ENCODE measurements at places on chromosomes 11 and 22.

DNA sequence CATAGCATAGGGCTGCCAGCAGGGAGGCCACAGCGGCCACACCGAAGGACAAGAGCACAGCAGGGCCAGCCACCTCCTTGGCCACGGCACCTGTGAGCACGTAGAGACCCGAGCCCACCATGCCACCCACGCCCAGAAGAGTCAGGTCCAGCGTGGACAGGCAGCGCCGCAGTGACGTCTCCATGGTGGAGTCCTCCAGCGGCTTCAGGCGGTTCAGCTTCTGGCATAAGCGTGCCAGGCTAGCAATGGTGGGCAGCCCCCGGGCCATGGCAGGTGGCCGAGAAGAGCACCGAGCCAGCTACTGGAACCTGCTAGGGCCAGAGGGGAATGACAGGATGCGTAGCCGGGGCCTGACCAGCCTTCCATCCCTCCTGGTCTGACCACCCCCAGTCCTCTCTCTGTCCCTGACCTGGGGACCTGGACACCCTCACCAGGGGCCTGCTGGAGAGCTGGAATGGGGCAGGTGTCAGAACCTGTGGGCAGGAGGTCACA lies 770 bp downstream of the SLC7A4 start:
- DNase-seq = no peak

- no peak for DNase-seq
These were observed 39.0 kb upstream of the RTL6 start for GRCh38 chr22:44537015-44537414.

DNA sequence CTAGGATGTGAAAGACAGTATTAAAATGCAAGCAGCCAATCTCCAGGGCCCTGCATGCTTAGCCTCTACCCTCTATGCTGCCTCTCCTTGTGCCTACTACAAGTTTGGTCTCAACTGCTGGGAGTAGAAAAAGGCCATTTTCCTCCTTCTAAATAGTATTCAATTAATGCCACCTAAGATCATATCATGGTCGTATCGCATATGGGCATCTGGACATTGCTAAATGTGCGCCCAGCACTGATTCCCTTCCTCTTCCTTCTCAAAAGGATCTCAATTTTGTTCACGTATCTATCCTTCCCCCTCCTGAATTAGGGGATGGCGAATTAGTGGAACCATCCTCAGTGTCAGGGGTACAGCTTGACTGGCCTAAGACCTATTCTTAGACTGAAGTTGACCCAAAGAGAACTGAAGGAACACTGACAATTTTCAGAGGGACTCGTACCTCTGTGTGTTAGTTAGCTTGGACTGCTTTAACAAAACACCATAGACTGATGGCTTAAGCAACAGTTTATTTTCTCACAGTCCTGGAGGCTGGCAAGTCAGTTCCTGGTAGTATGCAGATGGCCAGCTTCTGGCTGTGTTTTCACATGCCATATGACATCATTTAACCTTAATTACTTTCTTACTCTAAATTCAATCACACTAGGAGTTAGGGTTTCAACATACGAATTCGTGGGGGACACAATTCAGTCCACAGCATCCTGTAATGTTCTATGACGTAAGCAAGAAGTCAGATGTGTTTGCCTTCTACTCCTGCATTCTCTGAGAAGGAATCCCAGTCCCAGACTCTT lies 8.5 kb upstream of the NUP50 start:
- DNase-seq = no peak

GRCh38 chr11:86938900-86939880 lies 16.0 kb downstream of the FZD4 start:
- DNase-seq = peak; percentile 61

DNA sequence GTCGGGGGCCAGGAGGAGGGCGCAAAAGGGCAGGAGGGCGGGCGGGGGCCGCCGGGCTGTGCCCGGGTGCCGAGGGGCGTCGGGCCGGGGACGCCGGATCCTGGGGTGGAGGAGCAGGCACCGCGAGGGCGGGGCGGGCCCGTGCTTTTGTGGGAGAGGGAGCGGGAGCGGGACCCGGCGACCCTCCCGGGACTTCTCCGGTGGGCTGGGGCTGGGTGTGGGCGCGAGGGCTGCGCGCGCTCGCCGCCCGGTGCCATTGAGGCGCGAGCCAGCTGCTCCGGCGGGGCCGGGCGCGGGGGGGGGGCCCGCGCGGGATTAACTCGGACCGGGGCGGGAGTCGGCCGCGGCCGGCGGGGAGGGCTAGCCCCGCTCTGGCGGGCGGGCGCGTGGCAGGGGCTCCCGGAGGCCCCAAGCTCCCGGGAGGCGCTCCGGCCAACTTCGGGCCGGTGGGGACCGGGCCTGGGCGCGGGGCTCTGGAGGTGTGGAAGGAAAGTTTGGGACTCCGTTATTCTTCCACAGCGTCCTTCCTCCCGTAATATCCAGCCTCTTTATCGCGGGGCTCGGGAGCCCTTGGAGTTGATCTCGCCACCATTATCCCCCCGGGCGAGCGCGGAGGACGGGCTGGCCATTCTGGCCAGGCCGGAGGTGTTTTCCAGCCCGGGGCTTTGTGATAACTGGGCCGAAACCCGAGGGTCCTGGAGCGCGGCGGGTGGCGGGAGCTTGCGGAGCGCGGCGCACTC lies 936 bp downstream of the CECR2 start:
- DNase-seq = no peak

DNA sequence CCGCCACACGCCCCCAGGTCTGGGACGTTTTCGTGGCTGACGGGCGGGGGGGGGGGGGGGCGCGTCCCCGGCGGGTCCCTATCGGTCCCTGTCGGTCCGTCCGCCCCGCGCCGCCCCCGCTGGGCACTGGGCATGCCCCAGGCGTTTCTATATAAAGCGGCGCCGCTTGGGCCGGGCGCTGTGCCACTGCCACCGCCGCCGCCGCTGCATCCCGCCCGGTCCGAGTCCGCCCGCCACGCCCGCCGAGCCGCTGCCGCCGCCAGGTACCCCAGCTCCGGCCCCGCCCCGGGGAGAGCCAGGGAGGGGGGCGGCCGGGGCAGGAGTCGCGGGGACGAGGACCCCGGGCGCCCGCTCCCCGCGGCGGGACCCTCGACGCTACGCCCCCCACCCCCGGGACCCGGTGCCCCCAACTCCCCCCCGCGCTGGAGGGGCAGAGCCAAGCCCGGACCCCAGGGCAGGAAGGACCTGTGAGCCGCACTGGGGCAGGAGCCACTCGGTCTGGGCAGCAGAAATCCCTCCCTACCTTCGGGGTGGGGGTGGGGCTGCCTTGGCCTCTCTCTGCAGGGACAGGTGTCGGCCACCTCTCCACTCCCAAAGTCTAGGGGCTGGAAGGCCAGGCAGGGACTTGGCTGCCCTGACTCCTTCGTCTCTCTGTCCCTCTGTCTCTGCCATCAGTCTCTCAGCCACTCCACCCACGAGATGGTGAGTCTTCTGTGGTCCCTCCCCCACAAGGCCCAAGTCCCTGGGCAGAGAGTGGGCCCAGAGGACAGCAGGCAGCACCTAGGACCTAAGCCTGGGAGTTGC lies at the start of gene CARNS1:
TSS of gene CARNS1 (plus strand) at position 178 of the 804 bp plus-strand sequence. CDS start at position 700, 522 bp downstream.
- DNase-seq = no peak

DNA sequence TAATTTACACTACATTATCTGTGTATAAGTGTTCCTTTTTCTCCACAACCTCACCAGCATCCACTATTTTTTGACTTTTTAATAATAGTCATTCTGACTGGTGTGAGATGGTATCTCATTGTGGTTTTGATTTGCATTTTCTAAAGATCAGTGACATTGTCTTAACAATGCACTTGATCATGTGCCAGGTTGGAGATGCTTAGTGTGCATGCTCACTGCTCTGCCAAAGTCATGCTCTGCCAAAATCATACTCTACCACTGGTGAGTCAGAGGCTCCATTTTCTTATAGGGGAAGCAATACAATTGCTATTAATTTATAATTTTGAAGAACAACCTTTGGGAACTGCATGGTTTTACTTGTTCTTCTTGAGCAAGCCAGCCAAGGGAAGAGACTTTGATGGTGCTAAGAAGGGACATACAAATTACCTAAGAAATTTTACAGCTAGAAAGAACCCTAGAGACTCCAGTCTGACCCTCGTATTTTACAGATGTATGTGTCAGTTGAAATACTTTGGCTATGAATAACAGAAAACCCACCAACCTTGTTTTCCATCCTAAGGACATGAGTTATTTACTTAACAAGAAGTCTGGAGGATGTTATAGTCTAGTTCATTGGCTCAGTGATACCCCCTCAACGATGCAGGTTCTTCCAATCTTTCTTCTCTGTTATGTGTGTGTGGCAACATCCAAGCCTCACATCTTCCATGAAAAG lies 368.9 kb downstream of the DDX10 start:
- peak; percentile 98 for DNase-seq

GRCh38 chr11:10638316-10638925 lies 55.1 kb downstream of the IRAG1 start:
- peak; percentile 68 for DNase-seq

DNA sequence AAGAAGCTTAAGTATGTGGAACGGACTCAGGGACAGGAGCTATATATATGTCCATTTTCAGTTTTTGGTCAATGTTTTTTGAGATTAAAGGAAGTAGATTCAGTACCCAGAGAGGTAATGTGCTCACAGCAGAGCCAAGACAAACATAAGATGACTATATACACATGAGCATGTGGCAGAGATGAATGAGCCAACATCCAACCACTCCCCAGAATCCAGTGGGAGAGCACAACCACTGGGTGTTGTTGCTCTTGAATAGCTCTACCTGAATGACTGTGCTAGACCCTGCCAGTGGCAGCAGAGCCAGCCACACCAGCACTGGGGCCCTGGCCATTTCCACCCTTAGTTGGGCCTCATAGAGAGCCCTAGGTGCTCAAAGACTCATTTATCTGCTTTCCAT lies 10.7 kb upstream of the SYTL2 start:
- peak; percentile 47 for DNase-seq

DNA sequence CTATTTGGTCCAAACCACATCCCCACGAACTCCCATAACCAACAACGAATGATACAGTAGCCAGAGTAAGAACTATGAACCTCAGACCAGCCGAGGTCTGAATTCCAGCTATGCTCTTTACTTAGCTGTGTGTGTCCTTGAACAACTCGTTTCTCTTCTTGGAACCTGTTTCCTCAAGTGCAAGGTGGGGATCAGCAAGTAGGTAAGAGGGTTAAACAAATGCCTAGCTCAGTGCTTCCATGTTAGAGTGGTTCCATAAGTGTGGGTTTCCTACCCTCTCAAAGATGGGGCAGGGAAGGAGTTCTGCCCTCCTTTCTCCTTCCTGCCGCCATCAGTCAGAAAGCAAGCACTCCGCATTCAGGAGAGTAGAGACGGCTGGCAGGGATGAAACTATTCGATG lies 283.4 kb upstream of the SYN3 start:
- no peak for DNase-seq

DNA sequence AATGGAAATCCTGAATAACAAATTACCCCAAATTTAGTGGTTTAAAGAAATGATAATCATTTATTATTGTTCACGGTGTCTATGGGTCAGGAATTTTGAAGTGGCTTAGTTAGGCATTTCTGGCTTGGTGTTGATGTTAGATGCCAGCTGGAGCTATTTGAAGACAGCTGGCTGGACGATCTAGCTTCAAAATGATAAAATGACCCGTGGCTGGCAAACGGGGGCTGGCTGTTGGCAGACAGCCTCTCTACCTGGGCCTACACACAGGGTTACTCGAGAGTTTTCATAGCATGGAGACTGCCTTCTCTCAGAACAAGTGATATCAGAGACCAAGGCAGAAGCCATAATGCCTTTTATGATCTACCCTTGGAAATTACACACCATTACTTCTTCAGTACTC lies 285.2 kb downstream of the METTL15 start:
- no peak for DNase-seq

DNA sequence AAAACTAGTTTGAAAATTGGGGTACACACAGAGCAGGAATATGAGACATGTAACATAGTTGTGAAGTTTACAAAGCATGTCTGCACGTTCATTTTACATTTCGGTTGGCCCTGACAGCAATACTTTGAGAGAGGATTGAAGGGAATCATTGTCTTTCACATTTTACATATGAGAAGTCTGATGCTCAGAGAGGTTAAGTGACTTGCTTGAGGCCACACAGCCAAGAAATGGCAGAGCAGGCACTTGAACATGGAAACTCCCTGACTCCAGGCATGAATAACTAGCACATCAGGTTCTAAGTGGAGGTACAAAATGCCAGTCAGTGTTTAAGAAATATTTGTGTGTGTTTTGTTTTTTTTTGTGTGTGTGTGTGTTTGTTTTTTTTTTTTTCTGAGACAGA lies 53.6 kb downstream of the APOL3 start:
- no peak for DNase-seq

DNA sequence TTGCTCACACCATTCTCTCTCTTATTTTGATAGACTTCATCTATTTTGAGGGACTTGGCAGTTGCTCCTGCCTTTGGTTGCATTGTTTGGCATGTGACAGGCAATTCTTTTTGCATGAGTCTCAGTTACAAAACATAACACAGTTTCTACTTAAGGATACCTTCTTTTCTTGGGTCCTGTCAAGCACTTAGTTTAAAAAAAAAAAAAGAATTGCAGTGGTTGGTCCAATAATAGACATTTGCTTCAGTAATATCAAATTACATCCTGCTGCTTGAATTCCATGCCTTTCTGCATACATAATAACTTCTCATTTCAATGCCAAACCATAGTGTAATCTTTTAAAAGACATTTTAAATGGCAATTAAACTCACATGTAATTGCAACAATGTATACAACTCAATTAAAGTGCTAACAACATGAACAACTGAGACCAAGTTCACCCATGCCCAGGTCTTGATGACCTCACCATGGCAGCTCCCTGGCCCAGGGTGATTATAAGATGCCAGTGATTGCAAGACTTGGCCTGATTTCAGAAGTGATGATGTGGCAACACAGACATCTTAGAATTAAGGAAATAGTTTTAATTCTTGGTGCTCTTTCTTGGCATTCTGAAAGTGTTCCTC lies 32.2 kb upstream of the PLET1 start:
- peak; percentile 94 for DNase-seq

DNA sequence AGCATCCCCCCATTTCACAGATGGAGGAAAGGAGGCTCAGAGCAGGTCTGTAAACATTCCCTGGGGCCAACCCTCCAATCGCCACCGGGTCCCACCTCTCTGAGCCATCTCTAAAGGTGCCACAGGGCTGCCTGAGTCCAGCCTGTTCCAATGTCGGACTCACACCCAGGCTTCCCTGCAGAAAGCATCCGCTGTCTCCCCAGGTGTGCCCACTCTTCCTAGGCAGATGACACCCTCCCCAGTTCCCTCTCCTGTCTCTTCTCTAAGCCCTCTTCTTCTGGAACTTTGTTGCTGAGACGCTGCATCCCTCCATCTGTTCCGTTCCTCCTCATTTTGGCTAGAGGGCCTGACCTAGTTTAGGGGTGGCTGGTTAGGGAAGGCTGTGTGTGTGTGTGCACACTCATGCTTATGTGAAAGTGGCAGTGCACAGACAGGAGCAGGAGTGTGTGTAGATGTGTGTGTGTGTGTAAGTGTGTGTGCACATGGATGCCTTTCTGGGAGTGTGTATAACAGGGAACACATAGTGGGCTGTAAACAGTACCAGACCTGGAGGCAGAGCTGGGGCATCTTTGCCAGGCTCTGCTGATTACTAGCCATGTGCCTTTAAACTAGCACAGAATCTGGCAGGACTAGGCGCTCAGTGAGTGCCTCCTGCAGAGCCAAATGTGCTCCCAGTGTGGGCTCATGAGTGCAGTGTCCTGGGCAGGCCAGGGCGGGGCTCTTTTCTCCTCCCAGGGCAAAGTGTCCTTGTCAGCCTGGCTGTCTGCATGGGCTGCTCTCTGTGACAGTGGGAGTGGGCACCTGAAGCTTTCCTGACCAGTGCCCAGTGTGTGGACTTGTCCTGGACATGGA lies 77.3 kb upstream of the NECTIN1 start:
- no peak for DNase-seq

GRCh38 chr11:61947486-61948210 lies 2.5 kb upstream of the BEST1 start:
- peak; percentile 91 for DNase-seq

- no peak for DNase-seq
These were observed 132.2 kb downstream of the NAV2 start for GRCh38 chr11:19844806-19845205.

All from fibroblast of upper back skin (primary cell).